ENCODE measurements at places on chromosomes 7 and 10.

GRCh38 chr7:2163600-2164555, 68.9 kb downstream of the MAD1L1 start:
- no peak for DNase-seq

DNA sequence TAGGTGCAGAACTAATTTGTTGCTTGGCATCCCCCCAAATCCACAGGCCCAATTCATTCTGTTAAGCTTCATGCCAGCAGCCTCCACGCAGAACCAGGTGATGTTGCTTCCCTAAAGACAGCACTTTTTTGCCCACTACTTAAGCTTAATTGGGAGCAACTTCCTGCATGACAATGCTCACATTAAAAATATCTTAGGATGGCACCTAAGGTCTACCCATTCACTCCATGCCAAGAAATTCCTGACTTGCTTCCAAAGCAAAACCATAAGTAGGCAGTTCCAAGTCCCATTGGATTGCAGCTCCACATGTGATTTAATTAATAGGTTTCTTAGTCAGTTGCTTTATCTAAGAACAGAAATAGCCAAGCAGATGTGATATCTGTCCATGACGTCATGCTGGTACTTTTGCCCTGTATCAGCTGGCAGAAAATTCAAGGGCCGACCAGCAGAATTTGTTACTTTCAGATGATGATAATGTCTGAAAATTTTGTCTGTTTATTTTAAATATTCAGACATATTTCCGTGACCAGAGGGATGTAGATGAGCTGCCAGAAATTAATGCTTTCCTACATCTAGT, 325.5 kb downstream of the LHFPL3 start:
- DNase-seq: no peak

GRCh38 chr10:78964952-78965633, 103.7 kb upstream of the ZMIZ1 start:
- no peak for DNase-seq

GRCh38 chr7:95046494-95047240, 139.3 kb downstream of the PPP1R9A start:
- no peak for DNase-seq

GRCh38 chr7:3697472-3697871, 396.4 kb downstream of the SDK1 start:
- DNase-seq: no peak

DNA sequence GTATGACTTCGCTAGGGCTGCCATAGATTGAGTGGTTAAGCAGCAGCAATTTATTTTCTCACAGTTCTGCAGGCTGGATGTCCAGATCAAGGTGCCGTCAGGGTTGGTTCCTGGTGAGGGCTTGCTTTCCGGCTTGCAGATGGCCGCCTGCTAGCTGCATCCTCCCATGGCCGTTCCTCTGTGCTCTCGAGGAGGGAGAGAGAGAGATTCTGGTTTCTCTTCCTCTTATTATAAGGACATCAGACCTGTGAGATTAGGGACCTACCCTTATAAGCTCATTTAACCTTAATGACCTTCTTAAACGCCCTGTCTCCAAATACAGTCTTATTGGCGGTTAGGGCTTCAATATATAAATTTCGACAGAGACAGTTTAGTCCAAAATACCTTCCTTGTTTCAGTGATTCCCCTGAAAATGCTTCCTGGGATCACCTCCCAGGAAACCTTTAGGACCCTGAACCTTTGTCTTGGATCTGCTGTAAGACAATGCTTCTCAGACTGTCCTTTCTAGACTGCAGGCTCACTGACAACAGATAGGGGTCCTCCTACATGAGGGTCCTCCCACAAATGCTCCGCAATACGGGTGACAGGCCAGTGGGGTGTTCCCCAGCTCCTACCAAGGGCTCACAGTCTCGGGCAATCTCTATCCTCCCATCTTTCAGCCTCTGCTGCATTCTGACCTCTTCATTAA, 82.5 kb upstream of the BAIAP2L1 start:
- DNase-seq: no peak

GRCh38 chr10:37680243-37680683, 177.1 kb downstream of the ZNF248 start:
- no peak for DNase-seq

GRCh38 chr7:131895541-131896164, 339.2 kb upstream of the PODXL start:
- DNase-seq: peak; percentile 42

- no peak for DNase-seq
Observed at GRCh38 chr7:98685541-98685940, 68.5 kb downstream of the NPTX2 start.

- DNase-seq: peak; percentile 72
Observed at GRCh38 chr10:29723726-29724125, 89.0 kb upstream of the SVIL start.

DNA sequence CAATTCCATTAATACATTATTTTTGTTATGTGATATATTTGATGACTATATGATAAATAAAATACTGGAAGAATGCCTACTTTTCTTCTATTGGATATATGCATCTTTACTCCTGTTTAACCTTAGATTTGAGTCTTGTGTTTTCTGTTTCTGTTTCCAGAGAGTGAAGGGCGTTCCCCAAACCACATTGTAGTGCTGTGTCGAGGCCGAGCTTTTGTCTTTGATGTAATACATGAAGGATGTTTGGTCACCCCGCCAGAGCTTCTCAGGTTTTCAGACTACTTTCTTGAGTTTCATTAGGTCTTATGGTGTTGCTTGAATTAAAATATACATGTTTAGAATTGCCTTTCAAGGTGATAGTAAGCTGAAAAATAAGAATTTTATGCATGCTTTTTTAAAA, 23.8 kb downstream of the CROT start:
- DNase-seq: no peak

DNA sequence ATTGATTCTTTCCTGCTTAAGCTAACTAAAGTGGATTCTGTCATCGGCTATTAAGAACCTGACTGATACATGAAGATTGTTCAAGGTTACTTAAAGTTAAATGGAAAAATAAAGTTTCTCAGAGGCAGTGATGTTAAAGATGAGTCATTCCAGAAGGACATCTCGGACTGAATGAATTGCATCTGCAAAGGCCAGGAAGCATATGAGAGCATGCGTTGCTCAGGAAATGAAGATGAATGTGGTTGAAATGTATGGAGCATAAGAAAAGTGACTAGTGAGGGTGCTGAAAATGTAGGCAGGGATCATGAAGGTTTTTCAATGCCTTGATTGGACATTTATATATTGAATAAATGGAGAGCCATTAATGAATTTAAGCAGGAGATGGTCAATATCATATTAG, 133.9 kb upstream of the GHITM start:
- no peak for DNase-seq

- DNase-seq: no peak
Observed at GRCh38 chr10:74947781-74948401, 121.5 kb downstream of the KAT6B start.

- no peak for DNase-seq
Observed at GRCh38 chr10:55330486-55330885, 529.5 kb upstream of the PCDH15 start.

GRCh38 chr10:6770846-6771245, 190.8 kb upstream of the PRKCQ start:
- DNase-seq: no peak

GRCh38 chr10:101616415-101617101, 28.4 kb downstream of the DPCD start:
- no peak for DNase-seq

DNA sequence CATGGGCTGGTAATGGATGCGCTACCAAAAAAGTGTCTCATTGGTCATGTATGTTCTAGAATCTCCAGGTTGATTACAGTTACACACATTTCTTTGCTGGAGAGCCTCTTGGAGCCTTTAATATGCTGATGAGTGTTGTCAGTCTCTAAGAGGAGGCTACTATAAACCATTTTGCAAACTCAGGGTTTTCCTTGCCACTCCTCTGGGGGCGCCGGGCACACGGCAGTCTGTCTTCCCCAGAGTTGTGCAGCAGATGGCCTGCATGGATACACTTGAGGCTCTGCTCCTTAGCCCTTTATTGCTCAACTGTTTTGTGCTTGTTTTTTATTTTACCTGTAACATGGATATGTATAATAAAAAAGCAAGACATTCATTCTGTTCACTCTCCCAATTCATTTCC, 196.5 kb downstream of the ACTR3B start:
- DNase-seq: no peak

- DNase-seq: no peak
Observed at GRCh38 chr10:123573236-123574108, 92.7 kb upstream of the GPR26 start.

DNA sequence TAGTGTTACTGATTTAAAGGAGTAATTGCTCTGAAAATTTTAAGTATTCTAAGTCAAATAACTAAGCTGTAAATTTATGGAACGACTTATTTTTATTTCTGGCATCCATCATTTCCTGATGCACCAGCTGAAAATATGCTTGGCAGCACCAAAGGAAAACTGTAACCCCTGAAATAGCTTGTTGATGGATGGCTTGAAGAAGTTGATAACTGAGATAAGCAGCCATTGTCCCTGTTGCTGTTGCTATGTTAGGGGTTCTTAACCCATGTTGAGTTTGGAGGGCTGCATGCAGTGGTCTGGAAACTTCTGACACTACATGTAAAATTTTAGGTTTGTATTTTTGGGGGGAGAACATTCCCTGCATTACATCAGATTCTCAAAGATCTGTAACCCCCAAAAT, 30.6 kb downstream of the RPA3 start:
- DNase-seq: no peak

DNA sequence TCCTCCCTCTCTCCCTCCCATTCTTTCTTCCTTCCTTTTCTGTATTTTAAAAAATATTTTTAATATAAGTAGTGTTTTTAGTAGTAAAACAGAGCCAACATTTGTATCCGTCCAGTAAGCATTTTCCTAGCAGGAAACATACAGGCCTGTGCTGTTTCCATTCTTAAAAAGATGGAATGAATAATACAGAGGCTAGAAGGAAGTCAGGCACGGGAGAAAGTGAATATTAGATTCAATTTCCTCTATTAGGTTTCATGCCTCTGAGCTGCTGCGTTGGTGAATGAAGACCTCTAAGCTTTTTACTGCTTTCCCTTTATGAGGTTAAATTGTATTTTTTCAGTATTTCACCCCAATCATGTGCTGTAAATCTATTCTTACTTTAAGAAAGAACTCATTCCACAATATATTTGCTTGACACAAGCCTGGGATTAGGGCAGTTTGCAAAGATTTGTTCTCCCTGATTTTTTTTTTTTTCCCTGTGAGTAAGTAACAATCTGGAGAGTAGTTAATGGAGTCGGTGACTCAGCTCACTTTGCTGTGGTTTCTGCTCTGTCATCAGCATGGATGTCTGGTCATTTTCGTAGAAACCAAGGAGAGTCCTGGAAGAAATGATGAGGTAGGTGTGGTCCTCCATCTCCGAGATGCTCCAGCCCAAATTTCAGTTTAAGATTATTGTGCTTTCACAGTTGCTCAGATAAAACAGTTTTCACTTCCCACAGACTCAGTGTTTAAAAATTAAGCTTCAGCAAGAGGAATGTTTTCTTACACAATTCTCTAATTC, 76.1 kb upstream of the PITRM1 start:
- peak; percentile 88 for DNase-seq

DNA sequence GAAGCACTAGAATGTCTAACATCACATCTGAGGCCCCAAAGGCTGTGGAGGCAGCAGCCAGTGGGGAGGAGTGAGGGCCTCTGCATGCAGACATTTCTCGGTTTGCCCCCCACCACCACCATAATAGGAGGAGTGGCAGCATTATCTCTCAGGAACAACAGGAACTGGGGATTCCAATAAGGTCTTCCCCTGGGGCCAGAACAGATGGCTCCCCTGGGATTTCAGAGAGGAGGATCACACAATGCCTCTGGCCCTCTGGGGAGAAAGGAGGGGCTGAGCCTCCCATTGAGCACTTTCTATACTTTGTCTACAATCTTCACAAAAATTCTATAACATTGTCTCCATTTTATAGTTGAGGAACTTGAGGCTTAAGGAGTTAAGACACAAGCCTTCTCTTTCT, 61.1 kb downstream of the GRID1 start:
- no peak for DNase-seq
